ENCODE measurements at places on chromosomes 4 and X.

- DNase-seq = no peak
Measured at GRCh38 chr4:52017814-52018213, 2.3 kb downstream of the LRRC66 start.

- DNase-seq = peak; percentile 22
Measured at GRCh38 chrX:114611018-114611619, 27.2 kb downstream of the HTR2C start.

GRCh38 chr4:52853351-52853750 is 8.8 kb upstream of the RASL11B start:
- peak; percentile 45 for DNase-seq

- no peak for DNase-seq
Measured at GRCh38 chr4:139611391-139611790, 54.2 kb upstream of the MGST2 start.

GRCh38 chr4:54173281-54173912 is 55.7 kb upstream of the PDGFRA start:
- no peak for DNase-seq

DNA sequence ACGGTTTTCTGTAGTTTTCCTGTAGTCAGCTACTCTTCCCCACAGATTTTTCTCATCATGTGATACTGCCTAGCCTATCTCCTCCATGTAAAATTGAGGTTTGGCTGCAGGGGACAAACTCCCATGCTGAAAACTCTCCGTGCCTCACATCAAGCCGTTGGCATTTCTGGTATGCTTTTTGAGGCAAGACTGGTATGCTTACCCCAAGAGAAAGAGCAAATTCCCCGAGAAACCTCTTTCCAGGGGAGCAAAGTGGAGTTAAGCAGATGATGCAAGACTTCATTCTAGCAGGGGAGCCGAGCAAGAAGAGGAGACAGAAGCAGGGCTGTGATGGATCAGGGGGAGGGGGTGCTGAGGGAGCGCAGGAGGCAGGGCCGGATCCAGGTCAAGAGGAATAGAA is 4.8 kb downstream of the SOWAHD start:
- no peak for DNase-seq

- peak; percentile 64 for DNase-seq
Measured at GRCh38 chr4:174714393-174715211, 114.4 kb downstream of the GLRA3 start.

- no peak for DNase-seq
Measured at GRCh38 chr4:34767407-34767806, 1476.9 kb downstream of the ARAP2 start.

DNA sequence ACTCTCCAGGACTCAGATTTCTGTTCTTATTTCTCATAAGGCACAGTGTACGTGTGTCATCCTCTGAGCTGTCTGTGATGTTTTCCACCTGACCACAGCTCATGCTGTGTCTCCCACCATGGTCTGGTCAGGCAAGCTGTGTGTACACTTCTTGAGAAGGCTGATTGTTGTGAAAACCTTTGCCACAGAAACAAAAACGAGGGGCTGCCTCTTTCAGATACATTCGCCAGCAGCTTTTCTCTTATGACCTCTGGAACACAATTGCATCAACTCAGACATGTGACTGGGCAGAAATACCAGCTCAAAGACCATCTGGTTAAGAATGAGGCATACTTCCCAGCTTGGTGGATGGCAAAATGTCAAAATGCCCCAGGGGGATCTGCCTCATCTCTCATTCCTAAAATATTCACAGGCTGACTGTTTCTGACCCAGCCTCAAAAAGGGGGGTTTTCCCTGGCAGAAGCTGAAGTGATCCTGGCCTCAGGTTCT is 46.1 kb downstream of the PGRMC2 start:
- DNase-seq = peak; percentile 96

GRCh38 chrX:51406688-51407519 is 74.3 kb downstream of the NUDT10 start:
- no peak for DNase-seq

- DNase-seq = no peak
Measured at GRCh38 chr4:183185018-183185417, 86.0 kb downstream of the WWC2 start.

DNA sequence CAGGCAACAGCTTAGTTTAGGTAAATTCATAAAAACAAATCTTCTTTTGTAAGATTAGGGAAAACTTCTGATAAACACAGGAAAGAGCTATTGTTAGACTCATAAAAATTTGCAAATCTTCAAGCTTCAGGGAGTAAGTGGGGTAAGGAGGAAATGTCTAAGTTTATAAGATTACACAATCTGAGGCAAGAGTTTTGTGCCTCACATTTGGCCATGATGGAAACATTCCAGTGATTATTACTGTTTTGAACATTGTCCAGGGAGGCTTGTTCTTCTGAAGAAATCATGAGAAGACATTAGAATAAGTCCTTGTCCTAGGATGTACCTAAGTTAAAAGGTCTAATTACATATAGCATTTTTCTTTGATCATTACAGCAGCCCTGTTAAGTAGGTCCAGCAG is 72.8 kb downstream of the MAOB start:
- DNase-seq = no peak

- DNase-seq = peak; percentile 73
Measured at GRCh38 chr4:30763321-30763727, 43.2 kb downstream of the PCDH7 start.

DNA sequence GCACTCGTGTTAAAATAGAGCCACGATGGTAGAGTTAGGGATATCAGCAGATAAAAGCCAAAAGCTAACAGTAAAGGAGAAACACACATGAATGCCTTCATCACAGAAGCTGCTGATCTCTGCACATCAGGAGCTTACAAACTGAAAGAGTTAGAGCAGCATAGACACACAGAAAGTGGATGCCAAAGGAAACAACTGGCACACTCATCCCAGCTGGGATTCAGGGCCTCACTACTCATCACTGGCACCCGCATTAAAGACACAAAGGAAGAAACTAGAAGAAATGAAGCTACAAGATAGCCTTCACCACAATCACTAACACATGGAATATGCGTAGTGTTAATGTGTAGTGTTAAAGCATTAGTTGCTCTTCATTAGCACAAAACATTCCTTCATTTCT is 156.4 kb upstream of the TBL1X start:
- DNase-seq = no peak

- DNase-seq = no peak
Measured at GRCh38 chrX:81336455-81337152, 134.7 kb downstream of the SH3BGRL start.

DNA sequence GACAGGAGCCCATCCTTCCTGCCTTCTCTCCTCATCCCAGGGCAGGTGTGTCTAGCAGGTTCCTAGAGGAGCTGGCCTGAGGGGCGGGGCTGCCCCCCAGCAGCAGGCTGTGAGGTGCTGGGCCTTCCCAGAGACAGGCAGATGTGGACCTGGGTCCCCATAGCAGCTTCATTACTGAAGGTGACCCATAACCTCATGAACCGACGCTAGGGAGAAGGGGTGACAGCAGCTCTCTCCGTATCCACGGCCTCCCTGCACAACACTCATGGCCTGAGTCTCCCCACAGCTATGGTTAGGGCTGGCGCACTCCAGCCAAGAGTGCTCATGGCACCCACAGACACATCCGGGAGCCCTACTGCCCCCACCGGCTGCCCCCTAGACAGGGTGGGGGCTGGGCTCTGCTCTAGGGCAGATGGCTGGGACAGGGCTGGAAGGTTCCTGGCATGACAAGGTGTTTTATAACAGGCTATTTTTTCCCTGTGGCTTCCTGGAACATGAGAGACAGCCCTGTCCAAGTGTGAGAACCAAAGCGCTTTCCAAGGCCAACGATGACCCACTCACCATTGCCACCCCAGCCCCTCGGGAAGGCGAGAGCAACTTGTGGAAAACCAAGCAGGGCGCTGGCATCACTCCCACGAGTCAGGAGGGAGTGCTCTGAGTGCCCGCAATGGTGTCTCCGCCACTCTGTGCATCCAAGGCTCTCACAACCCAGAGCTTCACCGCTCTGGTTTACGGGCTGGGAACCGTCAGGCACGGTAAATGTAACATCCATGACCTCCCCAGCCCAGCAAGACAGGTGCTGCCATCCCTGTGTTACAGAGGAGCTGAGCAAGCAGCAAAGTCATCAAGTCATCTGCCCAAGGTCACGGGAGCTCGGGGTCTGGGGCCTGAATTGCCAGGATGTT is 59.8 kb downstream of the ACOX3 start:
- no peak for DNase-seq

GRCh38 chr4:84594724-84595123 is 11.8 kb downstream of the CDS1 start:
- no peak for DNase-seq

DNA sequence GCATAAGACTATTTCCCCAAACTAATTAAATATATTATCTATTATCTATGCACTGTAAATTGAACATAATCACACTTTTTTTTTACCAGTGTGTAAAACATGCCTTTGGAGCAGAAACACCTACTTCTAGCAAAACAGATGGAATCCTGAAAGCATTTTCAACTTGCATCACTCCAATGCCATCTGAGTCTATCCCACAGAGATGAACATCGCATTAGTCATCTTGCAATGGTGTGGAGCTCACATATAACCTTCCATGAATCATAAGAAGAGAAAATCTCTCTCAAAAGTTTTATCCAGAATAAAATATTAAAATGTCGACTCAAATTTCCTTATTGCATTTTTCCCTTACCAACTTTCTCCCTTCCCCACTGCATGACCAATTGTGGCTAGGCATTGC is 406.7 kb upstream of the ACTRT1 start:
- peak; percentile 84 for DNase-seq

- no peak for DNase-seq
Measured at GRCh38 chr4:17531538-17532285, 16.7 kb downstream of the CLRN2 start.

DNA sequence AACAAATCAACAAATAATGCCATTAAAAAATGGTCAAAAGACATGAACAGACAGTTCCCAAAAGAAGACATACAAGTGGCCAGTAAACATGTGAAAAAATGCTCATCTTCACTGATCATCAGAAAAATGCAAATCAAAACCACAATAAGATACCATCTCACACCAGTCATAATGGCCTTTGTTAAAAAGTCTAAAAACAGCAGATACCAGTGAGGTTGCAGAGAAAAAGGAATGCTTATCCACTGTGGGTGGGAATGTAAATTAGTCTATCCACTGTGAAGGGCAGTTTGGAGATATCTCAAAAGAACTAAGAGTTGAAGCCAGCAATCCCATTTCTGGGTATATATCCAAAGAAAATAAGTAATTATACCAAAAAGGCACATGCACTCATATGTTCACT is 668.1 kb upstream of the CPEB2 start:
- no peak for DNase-seq

DNA sequence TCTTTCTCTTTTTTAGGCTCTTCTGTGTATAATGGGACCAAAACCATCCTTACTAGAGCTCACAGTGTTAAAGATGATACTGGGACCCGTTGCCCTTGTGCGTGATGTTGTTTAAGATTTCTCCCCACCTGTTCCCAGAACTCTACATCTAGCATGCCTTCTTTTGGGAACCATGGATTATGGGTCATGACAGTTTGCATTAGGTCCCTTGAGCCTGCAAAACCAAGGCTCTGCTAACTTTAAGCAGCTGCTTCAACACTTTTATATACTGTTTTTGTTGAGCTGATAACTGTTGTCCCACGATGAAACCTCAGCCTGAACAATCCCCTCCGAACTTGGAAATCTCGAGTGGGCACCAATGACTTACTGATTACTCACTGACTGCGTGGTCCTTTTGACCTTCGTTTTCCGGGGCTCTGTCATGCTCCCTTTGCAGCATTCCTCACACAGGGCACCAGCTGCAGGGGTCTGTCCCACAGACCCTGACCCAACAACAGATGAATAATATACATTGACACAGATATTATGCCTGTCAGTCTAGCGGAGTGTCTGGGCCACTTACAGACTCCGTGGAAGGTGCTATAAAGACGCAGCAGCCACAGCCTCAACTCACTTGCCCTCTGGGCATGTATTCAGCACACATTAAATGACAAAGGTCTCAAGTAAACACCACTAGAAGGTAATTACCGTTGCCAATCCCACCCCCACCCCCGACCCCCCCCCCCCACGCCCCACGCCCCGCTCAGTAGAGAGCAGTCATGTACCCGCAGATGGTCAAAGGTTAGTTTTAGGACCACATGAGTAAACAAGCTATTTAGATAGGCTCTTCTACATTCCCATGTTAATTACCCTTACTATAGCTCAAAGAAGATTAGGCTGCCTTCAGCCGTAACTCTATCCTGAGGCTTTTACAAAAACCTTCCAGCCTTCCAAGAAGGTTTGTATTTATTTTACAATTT is 162.0 kb upstream of the WDFY3 start:
- DNase-seq = no peak

DNA sequence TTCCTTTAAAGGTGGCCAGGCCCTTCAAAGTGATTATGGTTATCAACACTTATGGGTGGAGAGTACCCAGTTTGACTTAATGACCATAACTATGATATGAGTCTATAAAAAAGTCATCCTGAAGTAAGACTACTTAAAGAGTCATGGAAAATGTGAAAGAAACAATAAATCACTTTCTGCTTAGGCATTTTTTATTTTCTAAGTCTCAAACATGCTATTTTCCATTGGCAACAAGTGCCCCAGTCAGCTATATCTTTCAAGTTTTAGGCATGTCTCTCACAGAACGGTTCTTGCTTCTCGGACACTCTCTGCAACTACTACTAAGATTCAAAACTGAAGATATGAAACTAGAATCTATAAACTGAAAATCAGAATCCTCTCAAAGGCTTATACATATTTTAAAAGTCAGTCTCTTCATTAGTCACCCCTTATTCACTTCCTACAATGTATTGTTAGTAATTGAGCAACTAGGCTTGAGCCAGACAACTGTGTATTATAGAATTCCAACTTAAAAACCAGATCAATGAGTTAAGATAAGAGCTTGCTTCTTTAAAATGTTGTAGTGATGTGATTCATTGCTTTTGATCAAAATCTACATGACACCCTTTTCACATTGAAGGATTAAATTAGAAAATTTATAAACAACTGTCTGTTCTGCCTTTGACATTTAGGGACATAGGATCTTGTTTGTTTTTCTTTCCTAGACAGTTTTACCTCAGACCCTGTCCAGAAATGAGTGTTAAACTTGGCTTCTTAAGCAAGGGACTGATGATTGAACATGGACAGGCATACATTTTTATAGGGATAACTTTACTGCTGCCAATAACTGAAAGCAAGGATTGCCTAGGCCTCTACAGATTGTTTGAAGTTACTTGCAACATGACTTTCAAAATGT is 2.9 kb downstream of the ANTXR2 start:
- DNase-seq = peak; percentile 86
